ENCODE measurements at places on chromosomes 12 and 14.

GRCh38 chr12:34401659-34402227 lies 379.4 kb downstream of the ALG10 start:
- DNase-seq: no peak

GRCh38 chr12:93748672-93749383 lies 71.7 kb downstream of the CRADD start:
- DNase-seq: no peak

- no peak for DNase-seq
Measured at GRCh38 chr12:95269892-95270291, 52.3 kb downstream of the VEZT start.

DNA sequence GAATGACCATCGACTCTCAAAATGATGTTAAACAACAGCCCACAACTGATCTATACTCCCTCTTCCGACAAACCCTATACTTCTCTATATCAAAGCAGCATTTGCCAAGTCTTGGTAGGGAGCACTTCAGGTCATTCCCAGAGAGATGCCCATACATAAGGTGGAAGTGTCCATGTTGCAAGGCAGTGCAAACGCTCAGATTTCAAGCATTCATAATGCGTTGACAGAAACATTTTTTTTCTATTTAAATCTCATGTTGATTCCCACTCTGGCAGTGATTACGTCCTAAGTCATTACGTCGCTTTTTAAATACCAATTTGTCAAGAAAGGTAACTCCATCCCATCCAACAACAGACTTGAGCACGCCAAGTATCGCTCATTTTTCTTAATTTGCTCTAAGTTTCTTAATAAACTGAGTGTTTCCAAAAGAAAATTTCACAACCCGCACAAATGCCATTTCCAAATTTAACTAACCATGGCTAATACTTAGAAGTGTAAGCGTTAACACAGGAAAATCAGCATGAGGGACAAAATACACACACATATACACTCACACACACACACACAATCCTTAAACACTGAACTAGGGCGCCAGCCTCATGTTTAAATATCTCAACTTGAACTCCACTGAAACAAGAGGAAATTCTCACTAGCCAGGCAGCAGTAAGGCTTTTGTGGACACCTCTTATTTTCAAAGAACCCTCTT lies 1.1 kb downstream of the GXYLT1 start:
- DNase-seq: peak; percentile 18

GRCh38 chr14:56808383-56809269 lies 1.7 kb downstream of the OTX2 start:
- no peak for DNase-seq

DNA sequence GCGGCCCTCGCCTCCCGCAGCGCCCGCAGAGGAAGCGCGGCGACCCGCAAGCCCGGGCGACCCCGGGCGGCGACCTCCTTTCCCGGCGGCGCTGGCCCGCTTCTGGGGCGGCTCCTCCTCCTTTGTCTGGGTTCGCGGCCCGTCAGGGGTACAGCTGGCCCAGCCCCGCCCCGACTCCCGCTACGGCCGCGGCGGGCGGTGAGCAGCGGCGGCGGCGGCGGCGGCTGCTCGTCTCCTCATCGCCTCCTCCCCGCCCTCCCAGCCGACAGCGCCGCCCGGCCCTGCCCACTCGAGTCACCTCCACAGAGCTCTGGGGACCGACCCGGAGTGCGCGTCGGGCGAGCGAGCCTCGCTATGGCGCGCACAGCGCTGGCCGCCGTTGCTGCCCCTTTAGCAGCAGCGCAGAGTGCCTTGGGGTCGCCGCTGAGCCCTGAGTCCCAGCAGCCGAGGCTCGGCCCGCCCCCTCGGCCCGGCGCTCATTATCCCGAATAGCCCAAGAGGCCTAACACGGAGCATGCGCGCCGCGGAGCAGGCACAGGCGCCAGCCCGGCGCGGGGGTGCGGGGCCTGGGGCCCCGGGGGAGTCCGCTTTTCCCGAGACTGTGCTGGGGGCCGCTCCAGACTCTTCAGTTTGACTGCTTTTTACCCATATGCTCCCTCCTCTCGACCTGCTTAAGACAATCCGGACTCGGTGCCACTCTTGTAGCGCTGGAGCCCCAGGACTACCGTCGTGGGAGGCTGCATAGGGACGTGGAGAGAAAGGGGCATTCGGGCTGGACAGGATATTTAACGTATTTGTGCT lies at the start of gene SOS2:
SOS2 (minus strand) TSS at position 104 of the 801 bp plus-strand sequence. CDS start 295 bp downstream, outside the sequence.
- DNase-seq: peak; percentile 86

- no peak for DNase-seq
Measured at GRCh38 chr14:65718629-65719028, 306.1 kb downstream of the FUT8 start.

GRCh38 chr12:14845350-14845750 lies 2.0 kb upstream of the ART4 start:
- peak; percentile 62 for DNase-seq

GRCh38 chr14:37118673-37119366 lies 53.6 kb downstream of the SLC25A21 start:
- no peak for DNase-seq

DNA sequence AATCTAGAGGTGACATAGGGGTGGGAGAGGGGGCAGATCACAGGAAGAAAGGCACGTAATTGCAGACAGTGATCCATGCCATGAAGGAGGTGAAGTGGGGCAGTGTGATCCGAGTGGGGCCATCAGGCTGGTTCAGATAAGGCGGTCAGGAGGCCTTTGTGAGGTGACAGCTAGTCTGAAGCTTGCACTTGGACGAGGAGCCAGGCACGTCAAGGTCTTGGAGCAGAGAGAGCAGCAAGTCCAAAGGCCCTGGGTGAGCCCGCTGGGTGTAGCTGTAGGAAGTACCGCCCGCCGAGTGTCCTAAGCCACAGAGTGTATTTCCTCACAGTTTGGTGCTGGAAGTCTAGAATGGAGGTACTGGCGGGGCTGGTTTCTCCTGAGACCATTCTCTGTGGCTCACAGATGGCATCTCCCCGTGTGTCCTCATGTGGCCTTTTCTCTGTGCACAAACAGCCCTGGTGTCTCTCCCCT lies 23.6 kb downstream of the RHOF start:
- DNase-seq: no peak

GRCh38 chr14:51507906-51508511 lies 143.7 kb upstream of the FRMD6 start:
- DNase-seq: peak; percentile 84

DNA sequence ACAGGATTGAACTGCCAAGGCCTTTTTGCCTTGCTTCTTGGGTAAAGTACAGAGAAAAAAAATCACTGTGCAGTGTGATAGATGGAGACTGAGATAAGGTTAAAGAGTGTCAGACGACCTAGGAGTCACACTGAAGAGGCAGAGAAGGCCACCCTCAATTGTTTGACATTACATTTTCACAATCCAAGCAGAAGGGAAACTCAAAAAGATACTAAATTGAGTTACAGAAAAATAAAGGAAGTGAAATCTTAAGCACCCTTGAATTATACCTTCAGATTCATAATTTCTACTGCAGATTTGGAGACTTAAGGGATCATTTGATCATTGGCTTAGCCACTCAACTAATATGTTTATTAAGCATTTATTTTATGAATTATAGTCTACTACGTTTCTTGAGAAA lies 97.1 kb downstream of the MYF5 start:
- no peak for DNase-seq

DNA sequence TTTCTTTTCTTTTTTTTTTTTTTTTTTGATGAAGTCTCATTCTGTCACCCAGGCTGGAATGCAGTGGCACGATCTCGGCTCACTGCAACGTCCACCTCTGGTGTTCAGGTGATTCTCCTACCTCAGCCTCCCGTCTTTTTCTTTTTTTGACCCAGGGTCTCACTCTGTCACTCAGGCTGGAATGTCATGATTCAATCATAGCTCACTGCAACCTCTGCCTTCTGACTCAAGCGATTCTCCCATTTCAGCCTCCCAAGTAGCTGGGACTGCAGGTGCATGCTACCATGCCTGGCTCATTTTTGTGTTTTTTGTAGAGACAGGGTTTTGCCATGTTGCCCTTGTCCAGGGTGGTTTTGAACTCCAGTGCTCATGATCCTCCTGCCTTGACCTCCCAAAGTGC lies 12.0 kb downstream of the FUT8 start:
- DNase-seq: no peak

DNA sequence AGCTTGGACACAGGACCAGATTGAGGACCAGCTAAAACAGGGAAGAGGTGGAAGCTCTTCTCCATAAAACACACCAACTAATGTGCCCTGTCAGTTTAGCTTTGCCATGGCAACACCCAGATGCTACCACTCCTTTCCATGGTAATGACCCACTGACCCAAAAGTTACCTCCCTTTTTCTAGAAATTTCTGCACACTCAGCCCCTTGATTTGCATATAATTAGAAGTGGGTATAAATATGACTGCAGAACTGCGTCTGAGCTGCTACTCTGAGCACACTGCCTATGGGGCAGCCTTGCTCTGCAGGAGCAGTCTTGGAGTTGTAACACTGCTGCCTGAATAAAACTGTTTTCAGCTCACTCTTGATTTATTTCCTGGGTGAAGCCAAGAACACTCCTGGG lies 3.2 kb upstream of the TDG start:
- DNase-seq: no peak

GRCh38 chr14:105477660-105478397 lies 3.2 kb downstream of the CRIP2 start:
- no peak for DNase-seq

DNA sequence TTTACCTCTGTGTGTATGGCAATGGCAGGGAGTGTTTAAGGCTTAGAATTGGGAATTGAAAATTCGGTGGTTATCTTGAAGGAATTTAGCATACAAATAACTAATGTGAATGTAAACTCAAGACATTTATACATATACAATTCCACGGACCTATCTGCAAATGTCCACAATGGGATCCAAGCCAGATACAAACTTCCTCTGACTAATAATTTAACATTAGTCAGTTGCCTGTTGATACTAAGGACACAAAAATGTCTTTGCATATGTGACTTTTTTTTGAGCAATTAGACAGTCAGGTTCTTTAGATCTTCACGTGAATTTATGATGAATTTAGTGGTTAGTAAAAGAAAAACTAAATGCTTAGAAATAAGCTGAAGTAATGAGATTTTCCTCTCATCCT lies 40.5 kb downstream of the ESR2 start:
- DNase-seq: peak; percentile 74

All from EL (cell line).